ENCODE measurements at places on chromosomes 12 and 14.

DNA sequence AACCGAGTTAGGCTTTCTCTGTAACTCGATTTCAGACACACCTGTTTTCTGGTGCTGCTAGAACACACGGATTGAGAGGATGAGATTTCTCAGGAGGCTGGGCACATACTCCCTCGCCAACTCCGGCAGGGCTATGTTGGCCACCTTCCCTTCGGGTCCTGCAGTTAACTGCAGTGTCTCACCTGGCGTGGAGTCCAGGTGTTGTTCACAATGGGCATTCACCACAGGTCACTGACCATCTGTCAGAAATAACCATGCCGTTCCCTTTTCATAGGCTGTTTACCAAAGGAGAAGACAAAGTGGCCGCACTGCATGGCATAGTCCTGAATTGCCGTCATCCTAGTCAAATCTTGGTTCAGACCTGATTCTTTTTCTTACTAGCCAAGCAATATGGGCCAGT is 5.5 kb upstream of the KCNH3 start:
- no peak for DNase-seq

DNA sequence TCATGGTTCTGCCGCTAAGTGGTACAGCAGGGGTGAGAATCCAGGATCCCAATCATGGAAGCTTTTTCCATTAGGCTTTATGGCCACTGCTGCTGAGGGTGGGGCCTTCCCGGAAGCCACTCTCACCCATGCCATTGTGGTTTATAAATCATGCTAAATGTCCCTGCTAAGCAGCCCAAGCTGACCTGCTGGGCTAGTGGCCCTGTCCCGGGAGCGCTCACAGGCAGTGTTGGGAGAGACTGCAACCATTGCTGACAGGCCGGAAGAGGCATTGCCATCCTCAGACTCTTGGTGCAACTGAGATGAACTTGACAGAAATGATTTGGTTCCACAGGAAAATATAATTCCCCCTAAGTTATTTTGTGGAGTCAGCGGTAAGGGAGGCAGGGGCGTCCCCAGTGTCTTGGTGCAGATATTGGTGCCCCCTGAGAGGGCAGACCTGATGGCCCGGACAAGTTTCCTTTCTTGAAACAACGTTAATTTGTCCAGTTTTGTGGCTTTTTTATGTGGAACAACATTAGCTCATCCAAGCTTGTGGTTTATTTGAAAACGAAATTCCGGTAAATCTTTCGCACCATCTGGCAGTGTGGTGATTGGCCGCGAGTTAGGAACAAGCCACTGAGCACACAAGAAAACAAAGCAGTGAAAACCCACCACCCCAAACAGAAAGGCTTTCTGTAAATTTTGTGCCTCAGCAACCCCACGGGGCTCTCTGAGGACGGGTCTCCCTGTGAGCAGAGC is 82.3 kb downstream of the SSPN start:
- no peak for DNase-seq

DNA sequence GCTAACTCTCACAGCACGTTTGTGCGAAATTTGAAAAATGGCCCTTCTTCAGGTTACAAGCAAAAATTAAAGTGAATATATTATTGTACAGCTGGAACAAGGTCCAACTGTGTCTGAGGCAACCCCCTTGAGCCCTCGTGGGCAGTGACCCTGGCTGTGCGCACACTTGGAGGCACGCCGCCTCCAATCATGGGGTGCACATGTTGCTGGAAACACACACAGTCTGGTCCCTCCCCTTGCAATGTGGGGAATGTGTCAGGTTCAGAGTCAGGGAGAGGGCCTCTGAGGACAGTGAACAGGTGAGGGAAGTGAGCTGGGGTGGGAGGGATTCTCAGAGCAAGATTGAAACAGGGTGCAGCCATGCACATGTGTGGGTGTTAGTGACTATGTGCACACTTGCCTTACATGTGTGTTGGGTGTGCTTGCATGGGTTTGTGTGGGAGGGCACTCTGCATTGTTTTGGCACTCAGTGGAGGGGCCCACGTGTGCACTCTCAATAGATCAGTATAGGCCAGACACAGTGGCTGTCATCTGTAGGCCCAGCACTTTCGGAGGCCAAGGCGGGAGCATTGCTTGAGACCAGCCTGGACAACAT is 9.6 kb downstream of the TSPAN9 start:
- DNase-seq: no peak

GRCh38 chr12:103399986-103400385 is 95.8 kb downstream of the C12orf42 start:
- DNase-seq: no peak

DNA sequence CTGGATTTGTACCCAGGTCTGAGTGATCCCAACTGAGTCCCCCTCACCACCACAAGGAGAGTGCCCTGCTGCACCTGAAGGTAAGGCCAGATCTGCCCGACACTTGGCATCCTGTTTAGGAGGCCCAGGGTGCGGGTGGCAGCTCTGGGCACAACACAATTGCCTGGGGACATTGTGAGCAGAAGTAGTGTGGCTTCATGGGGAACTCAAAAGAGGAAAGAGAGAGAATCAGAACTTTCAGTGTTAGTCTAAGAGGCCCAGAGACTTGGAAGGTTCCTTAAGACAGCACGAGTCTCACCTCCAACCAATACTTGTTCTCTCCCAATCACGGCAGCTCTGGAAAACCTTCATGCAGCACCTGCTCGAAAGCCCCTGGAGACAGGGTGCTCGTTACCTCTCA is 6.6 kb upstream of the SLC8B1 start:
- DNase-seq: no peak

DNA sequence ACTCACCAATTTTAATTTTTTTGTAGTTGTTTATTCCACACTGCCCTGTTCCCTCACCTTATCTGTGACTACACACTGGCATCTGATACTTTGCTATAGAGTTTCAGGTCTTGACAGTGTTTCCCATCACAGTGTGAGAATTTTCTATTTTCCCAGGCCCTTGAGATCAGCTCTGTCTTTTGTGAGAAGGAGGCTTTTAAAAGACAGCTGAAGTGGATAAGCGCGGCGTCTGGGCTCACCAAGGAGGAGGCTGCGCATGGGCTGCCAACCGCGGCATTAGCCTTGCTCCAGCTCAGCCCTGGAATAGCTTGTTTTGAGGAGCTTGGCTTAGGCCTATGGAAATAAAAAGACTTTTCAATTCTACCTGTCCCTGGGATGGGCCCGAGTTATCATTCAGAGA is 181.3 kb downstream of the RMST start:
- no peak for DNase-seq

Measured in stimulated activated CD4-positive, alpha-beta T cell treated with anti-CD3 and anti-CD28 coated beads, Interleukin-12 subunit alpha, Interleukin-12 subunit beta, amount 100 ng/mL, for 24 hours (primary cell).